ENCODE measurements at places on chromosomes 1 and 21. TPM values are rescaled to one million over a fixed set of nuclear protein-coding genes. Genes with fewer than 3 reads are reported as not detected.

The WDR64 gene
- total RNA-seq, result not detected

The FMO3 gene
- 6.0 TPM for total RNA-seq

The MRPL55 gene
- 23.6 TPM for total RNA-seq

DNA sequence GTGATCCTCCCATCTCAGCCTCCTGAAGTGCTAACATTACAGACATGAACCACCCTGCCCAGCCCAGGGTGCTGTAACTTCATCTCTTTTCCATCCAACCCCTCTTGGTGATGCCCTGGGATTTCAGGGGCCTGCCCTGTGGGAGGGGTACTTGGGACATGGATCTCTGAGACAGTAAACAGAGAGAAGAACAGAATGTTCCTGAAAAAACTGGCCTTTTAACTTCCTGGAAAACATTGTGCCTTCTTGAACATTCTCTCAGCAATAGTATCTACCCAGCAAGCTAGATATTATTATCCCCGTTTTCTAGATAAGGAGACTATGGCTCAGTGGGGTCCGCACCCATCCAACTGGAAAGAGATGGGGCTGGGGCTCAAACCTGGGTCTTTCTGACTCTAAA, 57.0 kb downstream of the VWA5B1 start:
- H3K4me3 ChIP-seq, result no peak overlapping the region
- H3K4me1 ChIP-seq, result no peaks in the 10 kb centered on the region

GRCh38 chr1:54167422-54168139, 14.8 kb upstream of the CDCP2 start:
- no peak overlapping the region for H3K4me3 ChIP-seq
- DNase-seq, result no peak
- no peaks in the 10 kb centered on the region for H3K27me3 ChIP-seq
- H3K4me1 ChIP-seq, result no peaks in the 10 kb centered on the region
- H3K27ac ChIP-seq, result no peak overlapping the region

- no peaks in the 10 kb centered on the region for H3K27me3 ChIP-seq
- no peaks in the 10 kb centered on the region for H3K36me3 ChIP-seq
- H3K4me3 ChIP-seq, result no peak overlapping the region
- no peak overlapping the region for H3K27ac ChIP-seq
Observed at GRCh38 chr21:26659182-26659581, 86.1 kb upstream of the CYYR1 start.

DNA sequence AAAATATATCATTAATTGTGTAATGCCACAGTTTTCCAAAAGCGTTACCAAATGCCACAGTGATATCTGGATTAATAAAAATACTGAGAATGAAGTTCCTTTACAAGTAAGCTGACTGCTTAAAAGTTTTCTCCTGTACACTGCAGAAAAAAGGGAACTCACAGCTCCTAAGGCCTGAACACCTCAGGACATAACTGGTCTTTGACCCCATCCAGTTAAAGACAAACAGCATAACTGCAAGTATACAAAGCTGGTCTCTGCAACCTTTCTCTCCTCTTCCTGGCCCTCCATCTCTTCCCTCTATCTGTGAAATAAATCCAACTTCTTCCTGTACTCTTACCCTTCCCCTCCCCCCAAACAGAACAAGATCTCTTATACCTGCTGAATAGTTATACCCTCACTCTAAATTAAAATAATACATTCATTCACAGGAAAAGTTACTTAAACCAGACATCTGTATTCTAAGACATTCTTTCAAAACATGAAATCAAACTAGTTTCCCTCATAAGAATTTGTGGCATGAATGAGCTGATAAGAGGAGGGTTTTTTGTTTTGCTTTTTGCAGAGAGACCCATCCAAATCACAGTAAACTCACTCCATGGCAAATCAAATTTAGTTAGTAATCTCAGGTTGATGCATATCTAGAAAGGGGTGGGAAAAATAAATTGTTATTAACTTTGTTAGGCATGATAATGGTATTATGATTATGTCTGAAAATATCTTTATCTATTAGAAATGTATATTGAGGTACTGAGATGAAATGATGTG, 2.9 kb downstream of the DIPK1A start:
- H3K4me1 ChIP-seq, result no peaks in the 10 kb centered on the region
- H3K4me3 ChIP-seq, result no peak overlapping the region
- DNase-seq, result no peak
- no peaks in the 10 kb centered on the region for H3K27me3 ChIP-seq

- no peak overlapping the region for H3K4me3 ChIP-seq
- DNase-seq, result no peak
- H3K4me1 ChIP-seq, result no peaks in the 10 kb centered on the region
- H3K36me3 ChIP-seq, result no peaks in the 10 kb centered on the region
- H3K27me3 ChIP-seq, result no peaks in the 10 kb centered on the region
- no peak overlapping the region for H3K27ac ChIP-seq
Observed at GRCh38 chr1:198530953-198531352, 9.5 kb downstream of the ATP6V1G3 start.

- H3K27ac ChIP-seq, result no peak overlapping the region
- DNase-seq, result no peak
- no peaks in the 10 kb centered on the region for H3K36me3 ChIP-seq
- no peak overlapping the region for H3K4me3 ChIP-seq
Observed at GRCh38 chr21:35448876-35449599, 399.9 kb upstream of the RUNX1 start.

GRCh38 chr1:171457412-171457811, 27.9 kb upstream of the PRRC2C start:
- H3K27me3 ChIP-seq, result no peaks in the 10 kb centered on the region
- no peak overlapping the region for H3K27ac ChIP-seq
- no peak overlapping the region for H3K4me3 ChIP-seq
- H3K4me1 ChIP-seq, result no peaks in the 10 kb centered on the region
- H3K36me3 ChIP-seq, result no peaks in the 10 kb centered on the region
- DNase-seq, result no peak

DNA sequence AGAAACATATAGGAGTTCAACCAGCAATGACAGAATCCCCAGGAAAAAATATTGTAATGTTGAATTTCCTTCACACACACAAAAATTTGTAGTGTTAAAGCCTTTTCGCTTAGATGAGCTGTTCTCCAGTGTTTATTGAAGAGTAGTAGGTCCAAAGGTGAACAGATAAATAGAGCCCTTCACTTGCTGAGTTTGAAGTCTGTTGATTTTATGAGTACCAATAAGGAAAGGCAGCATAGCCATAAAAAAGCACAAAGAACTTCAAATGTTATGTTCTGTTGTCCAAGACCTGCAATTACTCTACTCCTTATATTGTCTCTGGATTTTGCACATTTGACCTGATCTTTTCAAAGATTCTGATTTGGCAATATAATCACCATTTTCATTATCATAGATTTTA, 362.7 kb upstream of the B3GALT2 start:
- DNase-seq, result no peak
- no peak overlapping the region for H3K4me3 ChIP-seq
- no peaks in the 10 kb centered on the region for H3K4me1 ChIP-seq
- H3K36me3 ChIP-seq, result no peaks in the 10 kb centered on the region
- H3K27ac ChIP-seq, result no peak overlapping the region

- H3K4me3 ChIP-seq, result no peak overlapping the region
- no peaks in the 10 kb centered on the region for H3K36me3 ChIP-seq
- no peaks in the 10 kb centered on the region for H3K27me3 ChIP-seq
Observed at GRCh38 chr1:168917309-168917708, 188.3 kb upstream of the DPT start.

DNA sequence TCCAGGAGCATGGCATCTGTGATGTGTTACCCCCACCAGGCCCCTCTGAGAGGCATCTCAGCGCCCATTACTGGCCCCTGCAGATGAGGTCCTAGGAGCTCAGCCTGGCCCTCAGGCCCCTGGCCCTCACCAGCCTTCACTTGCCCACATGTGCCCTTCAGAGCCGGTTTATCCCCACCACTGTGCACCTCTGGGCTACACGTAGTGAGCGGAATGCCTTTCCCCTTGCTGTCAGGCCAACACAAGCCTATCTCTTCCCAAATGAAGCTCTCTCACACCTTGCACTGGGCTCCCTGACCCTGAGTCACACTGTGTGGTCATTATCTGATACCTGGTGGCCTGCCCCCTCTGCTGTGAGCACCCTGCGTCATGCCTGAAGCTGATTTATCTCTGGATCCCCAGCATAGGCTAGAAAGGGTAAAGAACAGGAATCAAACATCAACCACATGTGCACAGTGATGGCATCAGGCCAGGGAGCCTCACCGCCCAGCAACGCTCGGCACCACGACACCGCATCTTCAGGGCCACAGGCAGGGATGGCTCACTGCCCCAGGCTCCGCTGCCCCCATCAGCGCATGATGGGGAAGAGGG, 49.1 kb downstream of the GLIS1 start:
- no peak overlapping the region for H3K4me3 ChIP-seq
- no peaks in the 10 kb centered on the region for H3K27me3 ChIP-seq
- H3K27ac ChIP-seq, result no peak overlapping the region
- no peaks in the 10 kb centered on the region for H3K36me3 ChIP-seq
